ENCODE measurements at places on chromosomes 6 and 20. TPM values are rescaled to one million over a fixed set of nuclear protein-coding genes. Genes with fewer than 3 reads are reported as not detected.

The CPXM1 gene
- 3.8 TPM for total RNA-seq

The MYBL2 gene
- total RNA-seq: 256 TPM

- no peaks in the 10 kb centered on the region for H3K27me3 ChIP-seq
- no peaks in the 10 kb centered on the region for H3K36me3 ChIP-seq
- peaks cover 3% of the 10 kb centered on the region for H3K4me1 ChIP-seq
- no peak overlapping the region for H3K4me3 ChIP-seq
Measured at GRCh38 chr20:24590178-24590982, 121.0 kb downstream of the SYNDIG1 start.

GRCh38 chr6:77474286-77474956 lies 11.1 kb upstream of the HTR1B start:
- H3K4me1 ChIP-seq: no peaks in the 10 kb centered on the region
- DNase-seq: no peak
- H3K27ac ChIP-seq: no peak overlapping the region
- no peaks in the 10 kb centered on the region for H3K27me3 ChIP-seq

DNA sequence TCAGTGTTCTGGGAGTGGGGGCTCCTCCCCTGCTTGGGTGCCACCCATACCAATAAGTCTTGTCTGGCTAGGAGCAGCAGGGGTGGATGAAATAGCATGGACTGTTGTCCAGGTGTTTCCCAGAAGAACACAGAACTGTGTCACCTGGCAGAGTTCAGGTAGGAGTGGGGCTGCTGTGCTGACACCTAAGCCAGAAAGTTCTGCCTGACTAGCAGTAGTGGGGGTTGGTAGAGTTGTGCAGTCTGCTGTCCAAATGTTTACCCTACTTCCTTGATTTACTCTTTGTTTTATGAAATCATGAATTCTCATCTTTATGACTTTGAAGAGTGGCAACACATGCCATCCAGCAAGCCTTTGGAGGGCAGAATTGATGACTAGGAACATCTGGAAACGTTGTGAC lies 27.3 kb upstream of the SLC35B3 start:
- no peak overlapping the region for H3K27ac ChIP-seq
- H3K4me3 ChIP-seq: no peak overlapping the region
- H3K4me1 ChIP-seq: no peaks in the 10 kb centered on the region

DNA sequence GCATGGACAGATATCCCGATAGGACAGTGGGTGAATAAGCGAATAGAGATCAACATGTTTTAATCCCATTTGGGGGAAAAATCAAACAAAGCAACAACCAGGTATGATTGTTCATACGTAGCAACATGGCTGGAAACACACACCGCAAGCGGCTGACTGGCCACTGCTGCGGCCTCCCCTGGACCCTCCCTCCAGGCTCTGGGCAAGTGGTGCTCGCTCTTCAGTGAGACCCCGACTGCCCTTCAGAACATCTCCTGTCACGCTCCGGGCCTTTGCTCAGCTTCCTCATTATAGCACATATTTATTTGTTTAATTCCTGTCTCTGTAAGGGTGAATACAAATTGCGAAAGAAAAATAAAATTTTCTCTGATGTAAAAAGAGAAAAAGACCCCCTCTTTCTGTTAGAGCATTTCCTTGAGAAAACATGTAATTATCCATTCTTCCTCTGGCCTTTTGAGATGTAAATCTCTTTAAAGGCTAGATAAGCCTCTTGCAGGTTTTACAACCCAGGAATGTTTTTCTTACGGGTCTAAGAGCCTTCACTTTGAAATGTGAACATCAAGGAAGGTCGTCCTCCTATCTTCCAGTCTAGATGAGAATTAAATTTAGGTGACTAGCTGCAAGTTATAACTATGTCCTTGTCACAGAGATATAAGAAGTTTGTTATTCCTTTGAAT lies 11.0 kb upstream of the FAM210B start:
- no peak for DNase-seq
- H3K27me3 ChIP-seq: peaks cover 19% of the 10 kb centered on the region
- no peak overlapping the region for H3K27ac ChIP-seq

DNA sequence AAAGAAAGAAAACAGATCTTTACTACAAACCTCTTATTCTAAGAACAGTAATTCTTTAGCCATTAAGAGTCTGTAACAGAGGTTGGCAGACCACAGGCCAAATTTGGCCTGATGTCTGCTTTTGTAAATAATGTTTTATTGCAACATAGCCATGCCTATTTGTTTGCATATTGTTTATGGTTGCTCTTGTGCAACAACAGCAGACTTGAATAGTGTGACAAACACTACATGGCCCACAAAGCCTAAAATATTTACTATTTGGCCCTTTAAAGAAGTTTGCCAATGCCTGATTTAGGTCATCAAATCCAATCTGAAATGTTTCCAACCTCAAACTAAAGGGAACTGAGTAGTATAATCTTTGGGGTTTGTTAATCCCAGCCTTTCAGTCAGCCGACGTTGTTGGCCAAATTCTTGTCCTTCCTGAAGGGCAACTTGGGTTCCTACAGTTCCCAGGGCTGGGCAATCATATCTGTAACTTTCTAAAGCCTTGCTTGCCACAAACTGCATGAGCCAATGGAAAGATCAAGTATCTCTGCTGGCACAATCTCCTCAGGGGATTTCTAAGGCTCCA lies 33.9 kb upstream of the TBC1D20 start:
- H3K4me1 ChIP-seq: no peaks in the 10 kb centered on the region
- no peak for DNase-seq
- H3K27me3 ChIP-seq: no peaks in the 10 kb centered on the region
- H3K27ac ChIP-seq: no peak overlapping the region

Measured in A673 (cell line).